ENCODE measurements at places on chromosomes 2 and 18. TPM values are rescaled to one million over a fixed set of nuclear protein-coding genes. Genes with fewer than 3 reads are reported as not detected.

LRRTM1 gene
- total RNA-seq: not detected

DSG1 gene
- not detected for total RNA-seq

SERPINB5 gene
- not detected for total RNA-seq

NT5C1B gene
- not detected for total RNA-seq

TRIM54 gene
- total RNA-seq: not detected

TGFBRAP1 gene
- 23.8 TPM for total RNA-seq

All from endothelial cell of coronary artery (primary cell).